ENCODE measurements at places on chromosomes 1 and 21.
A peak's percentile ranks its signal among the peaks of the same experiment; 100 is the strongest.

- DNase-seq = no peak
Observed at GRCh38 chr21:14632359-14632758, 86.2 kb upstream of the SAMSN1 start.

DNA sequence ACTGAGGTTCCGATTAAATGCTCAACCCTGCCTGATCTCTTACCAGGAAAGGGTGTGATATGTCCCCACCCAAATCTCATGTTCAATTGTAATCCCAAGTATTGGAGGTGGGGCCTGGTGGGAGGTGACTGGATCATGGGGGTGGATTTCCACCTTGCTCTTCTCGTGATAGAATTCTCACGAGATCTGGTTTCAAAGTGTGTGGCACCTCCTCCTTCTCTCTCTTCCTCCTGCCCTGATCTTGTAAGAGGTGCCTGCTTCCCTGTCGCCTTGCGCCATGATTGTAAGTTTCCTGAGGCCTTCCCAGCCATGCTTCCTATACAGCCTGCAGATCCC lies 34.9 kb downstream of the RSPH1 start:
- no peak for DNase-seq

GRCh38 chr1:37666241-37666867 lies 26.0 kb upstream of the CDCA8 start:
- DNase-seq = no peak

DNA sequence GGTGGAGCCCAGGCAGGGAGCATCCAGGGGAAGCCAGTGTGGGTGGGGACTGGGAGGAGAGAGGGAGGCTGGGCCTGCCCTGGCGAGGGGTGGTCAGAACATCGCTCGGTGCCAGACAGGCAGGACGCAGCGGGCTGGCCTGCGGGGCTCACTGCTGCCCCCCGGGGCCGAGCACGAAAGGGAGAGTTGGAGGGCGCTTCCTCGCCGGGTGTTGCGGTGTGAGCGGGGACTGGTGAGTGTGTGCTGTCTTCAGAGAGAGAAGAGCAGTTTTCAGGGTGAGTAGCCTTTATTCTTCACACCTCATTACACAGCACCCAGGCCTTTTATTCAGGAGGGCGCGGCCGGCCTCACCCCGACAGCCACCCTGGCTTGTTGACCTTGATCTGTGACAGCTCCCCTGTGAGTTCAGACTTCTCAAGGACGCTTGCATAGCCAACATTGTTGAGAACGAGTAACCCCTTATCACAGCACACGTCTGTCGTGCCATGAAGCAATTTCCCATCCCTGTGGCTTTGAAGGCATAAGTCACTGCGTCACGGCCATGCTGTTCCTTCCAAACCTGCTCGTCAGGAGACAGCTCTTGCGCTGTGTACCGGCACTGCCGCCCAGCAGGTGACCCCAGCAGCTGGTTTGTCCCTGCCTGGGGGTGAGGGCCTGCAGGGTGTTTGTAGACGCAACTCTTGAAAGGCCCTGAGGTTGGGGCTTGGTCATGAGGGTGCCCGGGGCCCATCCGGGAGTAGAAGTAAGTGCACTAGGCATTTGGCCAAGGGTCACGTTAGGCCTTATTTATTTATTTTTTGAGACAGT lies 54.6 kb downstream of the PRKCZ start:
- peak; percentile 56 for DNase-seq

Data from nephron progenitor cell (in vitro differentiated cells).